SIG-M5 (cell line): ENCODE measurements at places on chromosomes 11 and 22.

DNA sequence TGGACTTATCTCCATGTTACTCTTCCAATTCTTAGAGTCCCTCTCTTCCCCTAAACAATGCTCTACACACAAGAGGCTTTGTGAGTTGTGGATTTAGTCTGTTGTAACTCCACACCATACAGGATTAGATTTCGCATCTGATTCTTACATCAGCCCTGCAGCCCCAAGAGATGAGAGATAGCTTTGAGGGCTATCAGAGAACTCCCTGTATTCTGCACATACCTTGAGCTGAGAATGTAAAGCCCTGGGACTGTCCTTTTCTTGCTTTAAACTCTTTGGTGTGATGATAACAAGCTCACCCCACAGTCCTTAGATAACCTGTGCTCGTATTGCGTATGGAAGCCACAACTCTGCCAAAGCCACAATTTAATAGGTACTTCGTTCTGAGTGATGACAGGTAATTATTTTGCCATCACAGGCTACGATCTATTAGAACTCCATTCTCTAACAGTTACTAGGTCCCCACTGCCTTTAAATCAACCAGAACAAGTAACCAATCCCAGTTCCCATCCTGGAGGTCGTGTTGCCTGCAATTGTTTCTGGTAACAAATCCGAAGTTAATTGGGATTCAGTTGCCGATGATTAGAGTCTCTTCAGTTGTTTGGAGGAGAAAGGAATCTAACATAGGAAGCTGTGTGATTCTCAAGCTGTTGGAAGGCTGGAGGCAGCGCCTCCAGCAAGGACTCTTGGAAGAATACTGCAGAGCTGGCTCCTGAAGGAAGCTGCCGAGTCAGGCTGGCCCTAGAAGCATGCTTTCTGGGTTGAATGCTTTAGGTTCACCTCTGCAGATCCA lies 1.3 kb upstream of the PARVG start:
- no peak for DNase-seq

- DNase-seq, result no peak
These were observed 33.8 kb downstream of the ZNF280B start for GRCh38 chr22:22474733-22475132.

DNA sequence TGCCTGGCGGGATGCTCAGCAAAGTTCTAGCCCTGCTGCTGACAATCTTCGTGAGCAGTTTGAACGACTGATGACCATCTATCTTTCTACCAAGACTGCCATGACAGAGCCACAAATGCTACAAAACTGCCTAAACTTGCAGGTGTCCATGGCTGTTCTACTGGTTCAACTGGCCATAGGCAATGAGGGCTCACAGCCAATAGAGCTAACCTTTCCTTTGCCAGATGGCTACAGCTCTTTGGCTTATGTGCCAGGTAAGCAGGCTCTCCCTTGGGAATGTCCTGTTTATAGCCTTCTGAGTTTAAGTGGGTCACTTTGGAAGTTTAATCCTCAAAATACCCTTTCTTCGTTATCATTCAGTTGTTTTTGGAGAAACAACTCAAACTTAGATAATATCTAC lies 20.1 kb downstream of the UBE4A start:
- no peak for DNase-seq

GRCh38 chr11:28490773-28491382 lies 382.7 kb downstream of the METTL15 start:
- DNase-seq, result no peak

DNA sequence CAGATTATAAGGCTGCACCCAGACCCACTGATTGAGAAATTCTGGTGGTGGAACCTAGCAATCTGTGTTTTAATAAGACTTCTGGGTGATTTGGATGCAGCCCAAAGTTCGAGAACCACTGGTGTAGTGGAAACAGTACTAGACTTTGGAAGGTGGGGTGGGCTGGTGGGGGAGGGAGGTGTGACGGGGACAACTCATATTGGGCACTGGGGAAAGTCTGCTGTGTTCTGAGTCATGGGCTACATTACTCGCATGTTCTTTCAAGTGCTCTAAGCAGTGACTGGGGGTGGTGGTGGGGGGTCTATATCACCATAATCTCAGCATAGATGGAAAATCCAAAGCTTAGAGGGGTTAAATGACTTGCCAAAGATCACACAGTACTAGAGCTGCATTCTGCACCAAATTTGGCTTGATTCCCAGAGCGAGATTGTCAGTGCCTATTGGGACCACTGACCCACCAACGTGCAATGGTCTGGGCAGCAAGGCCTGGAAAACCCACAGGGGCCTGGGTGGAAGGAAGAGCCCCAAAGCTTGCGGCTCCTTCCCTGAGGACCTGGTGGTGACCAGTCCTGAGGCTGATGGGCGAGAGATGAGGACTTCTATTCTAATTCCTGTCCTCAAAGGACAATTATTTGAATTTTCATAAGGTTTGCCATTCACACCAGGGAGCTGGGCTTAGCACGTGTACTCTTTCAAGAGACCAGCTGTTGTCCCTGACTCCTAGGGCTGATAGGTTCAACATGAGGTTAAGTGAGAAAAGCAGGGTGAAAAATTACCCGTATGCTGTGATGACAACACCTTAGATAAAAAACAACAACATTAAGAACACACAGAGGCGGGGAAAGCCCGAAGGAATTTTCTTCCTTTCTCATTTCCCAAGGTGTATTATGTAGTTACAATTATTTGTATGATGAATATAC lies 77.5 kb upstream of the NARS2 start:
- DNase-seq, result no peak

- no peak for DNase-seq
These were observed 40.3 kb upstream of the ZBED5 start for GRCh38 chr11:10898003-10898762.

- DNase-seq, result no peak
These were observed 9.1 kb downstream of the DCHS1 start for GRCh38 chr11:6646576-6646917.

DNA sequence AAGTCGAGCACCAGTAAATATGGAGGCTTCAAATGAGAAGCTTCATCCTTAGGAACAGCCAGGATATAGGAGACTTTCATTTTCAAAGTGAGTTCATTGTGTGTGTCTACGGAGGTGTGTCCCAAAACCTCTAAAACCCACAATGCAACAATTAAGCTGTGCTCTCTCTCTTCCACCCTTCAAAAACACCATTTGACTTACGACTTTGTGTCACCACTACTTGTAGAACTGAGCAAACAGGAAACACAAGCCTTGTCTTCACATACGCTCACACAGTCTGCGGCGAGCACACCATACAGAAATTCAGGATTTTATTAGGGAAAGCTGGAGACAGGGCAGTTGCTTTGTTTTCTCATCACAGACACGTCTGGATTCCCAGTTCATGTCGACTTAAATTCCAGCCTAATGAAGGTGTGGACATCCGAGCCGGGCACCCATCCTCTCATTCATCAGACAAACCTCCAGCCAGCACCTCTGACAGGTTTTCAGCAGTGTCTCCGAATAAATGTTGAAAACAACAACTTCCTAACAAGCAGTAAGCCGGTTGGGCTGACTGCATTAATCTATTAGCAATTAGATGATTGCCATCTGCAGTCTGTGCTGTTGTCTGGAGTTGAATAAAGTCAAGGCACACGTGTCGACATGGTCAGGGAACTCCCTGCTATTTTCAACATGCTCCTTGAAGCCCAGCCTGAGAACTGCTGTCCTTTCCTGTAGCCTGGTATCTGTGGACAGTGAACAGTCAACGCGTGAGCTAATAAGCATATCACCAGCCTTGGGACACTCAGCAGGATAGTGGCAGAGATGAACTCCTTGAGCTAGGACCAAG lies 1411.1 kb downstream of the BRD1 start:
- no peak for DNase-seq

DNA sequence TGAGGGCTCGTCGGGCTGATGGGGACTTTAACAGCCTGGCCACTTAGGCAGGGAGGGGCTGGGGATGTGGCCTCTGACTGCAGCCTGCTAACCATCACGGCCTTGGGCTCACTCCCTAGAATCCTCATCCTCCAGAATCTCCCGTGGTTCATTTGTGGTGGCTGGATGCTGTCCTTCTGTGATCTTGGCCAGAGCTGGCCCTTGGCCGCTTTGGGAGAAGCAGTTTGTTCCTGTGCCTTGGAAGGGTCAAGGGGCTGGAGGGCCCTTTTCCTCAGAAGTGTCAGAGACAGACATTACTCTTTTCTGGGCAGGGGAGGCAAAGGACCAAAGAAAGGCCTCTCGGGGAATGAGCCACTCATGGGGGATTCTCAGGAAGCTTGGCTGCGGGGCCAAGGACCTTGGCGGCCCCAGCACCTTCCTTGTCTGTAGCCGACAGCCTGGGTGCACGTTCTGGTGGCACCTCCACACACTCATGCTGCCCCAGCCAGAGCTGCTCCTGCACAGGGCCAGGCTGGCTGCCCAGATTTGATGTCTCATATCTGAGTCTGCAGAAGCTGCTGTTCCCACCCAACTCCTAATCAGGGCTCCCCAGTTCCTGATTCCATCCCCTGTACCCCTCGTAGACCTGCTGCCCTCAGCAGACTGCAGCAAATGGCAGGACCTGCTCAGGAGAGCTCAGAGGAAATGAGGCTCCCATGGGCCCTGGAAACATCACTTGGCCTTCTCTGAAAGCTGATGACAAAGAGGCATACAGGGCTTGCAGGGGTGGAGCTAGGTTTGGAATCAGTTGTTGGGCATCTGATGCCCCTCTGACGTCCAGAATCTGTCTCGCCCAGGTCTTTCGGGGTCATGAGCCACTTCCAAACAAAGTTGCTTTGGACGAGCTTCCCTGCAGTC lies 107.7 kb downstream of the CTTN start:
- DNase-seq, result no peak

GRCh38 chr11:17164361-17165246 lies 43.2 kb downstream of the PIK3C2A start:
- no peak for DNase-seq

- DNase-seq, result no peak
These were observed 19.5 kb upstream of the SPON1 start for GRCh38 chr11:13942971-13943381.

GRCh38 chr22:34308101-34308500 lies 387.8 kb upstream of the LARGE1 start:
- no peak for DNase-seq

DNA sequence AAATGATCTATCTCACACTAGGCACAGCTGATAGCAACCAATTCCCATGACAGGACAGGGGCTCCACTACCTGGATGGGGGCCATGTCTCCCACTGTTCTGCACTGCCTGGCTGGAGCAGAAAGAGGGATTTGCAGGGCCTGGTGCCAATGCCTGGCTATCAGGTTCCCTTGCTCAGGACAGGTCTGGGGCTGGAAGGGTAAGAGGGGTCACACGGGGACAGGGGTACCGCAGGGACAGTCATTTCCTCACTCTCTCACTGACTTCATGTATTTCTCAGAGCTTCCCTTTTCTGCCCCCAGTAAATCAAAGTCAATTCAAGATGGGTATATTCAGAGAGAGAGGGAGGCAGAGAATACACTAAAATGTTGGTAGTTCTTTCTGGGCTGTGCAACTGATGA lies 119.1 kb upstream of the CSNK2A3 start:
- DNase-seq, result no peak

DNA sequence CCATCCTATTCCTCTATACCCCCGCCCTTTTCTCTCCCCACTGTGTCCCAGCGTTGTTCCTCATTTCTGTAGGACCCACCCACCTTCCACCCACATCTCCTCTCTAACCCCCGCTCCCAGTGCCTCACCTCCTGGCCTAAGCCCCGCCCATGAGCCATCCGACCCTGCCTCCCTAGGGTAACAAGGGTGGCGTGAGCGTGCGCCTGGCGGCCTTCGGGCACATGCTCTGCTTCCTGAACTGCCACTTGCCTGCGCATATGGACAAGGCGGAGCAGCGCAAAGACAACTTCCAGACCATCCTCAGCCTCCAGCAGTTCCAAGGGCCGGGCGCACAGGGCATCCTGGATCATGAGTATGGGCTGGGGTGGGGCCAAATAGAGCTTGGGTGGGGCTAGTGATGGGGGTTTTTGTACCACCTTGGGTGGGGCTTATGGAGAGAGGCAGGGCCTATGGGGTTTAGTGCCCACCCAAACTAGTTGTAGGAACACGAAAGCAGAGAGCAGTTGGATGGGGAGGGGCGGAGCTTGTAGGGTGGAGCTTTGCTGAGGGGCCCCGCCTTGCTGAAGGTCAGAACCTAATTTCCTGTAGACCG lies 4.5 kb downstream of the INPP5J start:
- DNase-seq, result no peak

- DNase-seq, result no peak
These were observed 50.0 kb upstream of the POU2AF1 start for GRCh38 chr11:111429066-111429506.

- no peak for DNase-seq
These were observed 27.1 kb downstream of the TSKU start for GRCh38 chr11:76810151-76810853.

GRCh38 chr22:25334162-25334490 lies 114.7 kb downstream of the CRYBB2 start:
- no peak for DNase-seq

DNA sequence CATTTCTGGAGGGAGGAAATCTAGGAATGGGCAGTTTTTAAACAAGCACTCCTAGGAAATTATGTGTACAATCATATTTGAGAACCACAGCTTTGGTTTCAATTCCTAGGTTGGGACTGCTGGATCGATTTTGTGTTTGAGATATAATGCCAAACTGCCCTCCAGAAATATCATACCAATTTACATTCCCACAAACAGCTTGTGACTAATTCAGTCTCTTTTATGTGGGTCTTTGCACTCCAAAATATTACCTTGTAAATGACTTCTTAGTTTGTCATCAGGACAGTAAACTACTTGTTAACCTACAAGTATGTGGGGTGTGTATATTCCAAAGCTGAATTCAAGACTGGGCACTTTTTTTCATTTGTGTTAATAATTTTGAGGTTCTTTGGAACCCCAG lies 9.8 kb upstream of the BARX2 start:
- no peak for DNase-seq

- DNase-seq, result no peak
These were observed 86.3 kb upstream of the NNMT start for GRCh38 chr11:114209904-114210303.

DNA sequence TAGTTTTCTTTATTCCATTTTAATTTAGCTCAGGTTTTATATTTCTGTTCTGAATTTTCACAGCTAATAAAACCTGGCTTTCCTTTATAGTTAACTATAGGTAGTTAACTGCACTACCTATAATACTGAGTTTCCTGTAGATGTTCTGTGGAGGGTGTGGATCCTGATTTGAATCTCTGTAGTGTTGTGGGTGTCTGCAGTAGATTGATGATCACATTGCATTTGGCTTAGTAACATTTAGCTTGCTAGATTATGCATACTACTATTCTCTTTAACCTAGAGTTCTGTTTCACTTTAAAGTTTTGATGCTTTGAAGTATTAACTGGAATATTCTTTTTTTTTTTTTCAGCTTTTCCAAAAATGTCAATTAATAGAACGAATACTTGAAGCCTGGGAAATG lies 110.1 kb downstream of the PPP6R3 start:
- DNase-seq, result no peak

DNA sequence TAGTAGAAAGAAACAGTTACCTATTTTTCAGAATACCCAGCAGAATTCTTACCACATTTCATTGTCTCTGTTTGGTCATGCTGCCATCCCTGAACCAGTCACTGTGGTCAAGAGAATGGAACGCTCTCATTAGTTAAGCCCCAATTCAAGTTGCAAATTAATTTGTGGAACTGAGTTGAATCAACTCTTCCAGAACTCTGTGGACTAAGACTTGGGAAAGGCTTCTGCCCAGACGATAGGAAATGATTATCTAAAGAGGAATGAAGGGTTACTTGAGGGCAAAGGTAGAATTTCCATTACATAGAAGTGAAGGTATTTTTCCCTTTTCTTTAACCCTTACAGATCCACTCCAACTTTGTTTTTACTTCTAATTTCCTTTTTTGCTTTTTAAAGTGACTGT lies 286.4 kb downstream of the DYNC2H1 start:
- no peak for DNase-seq

GRCh38 chr11:9681583-9682372 lies 17.9 kb downstream of the SWAP70 start:
- DNase-seq, result no peak
